ENCODE measurements at places on chromosomes 3 and 15.

- DNase-seq = no peak
Observed at GRCh38 chr3:9067352-9067975, 104.2 kb upstream of the RAD18 start.

- DNase-seq = no peak
Observed at GRCh38 chr3:174776123-174776522, 83.0 kb upstream of the NAALADL2 start.

DNA sequence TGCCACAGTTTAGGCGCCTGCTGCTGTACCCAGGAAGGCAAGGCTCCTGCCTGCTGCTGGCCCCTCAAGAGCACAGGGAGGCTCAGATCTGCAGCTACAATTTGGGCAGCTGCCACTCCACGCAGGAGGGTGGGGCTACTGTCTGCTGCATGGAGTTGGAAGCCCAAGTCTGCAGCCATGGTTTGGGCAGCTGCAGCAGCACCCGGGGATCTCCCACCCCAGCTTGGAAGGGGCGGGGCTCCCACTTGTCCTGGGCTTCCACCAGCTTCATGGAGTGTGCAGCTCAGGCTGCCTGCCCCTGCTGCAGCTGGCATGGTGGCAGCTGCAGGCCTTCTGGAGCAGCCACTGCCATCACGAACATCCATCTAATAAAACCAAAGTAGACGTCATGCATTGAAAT, 512.9 kb downstream of the PYDC2 start:
- DNase-seq = no peak

- DNase-seq = no peak
Observed at GRCh38 chr3:133979553-133979952, 50.2 kb downstream of the SLCO2A1 start.
